CD8-positive, alpha-beta memory T cell (primary cell): ENCODE measurements at places on chromosomes 6 and 20. TPM values are rescaled to one million over a fixed set of nuclear protein-coding genes. Genes with fewer than 3 reads are reported as not detected.

GRCh38 chr6:35139924-35140638 lies 1.1 kb downstream of the TCP11 start:
- DNase-seq = peak; percentile 34

DNA sequence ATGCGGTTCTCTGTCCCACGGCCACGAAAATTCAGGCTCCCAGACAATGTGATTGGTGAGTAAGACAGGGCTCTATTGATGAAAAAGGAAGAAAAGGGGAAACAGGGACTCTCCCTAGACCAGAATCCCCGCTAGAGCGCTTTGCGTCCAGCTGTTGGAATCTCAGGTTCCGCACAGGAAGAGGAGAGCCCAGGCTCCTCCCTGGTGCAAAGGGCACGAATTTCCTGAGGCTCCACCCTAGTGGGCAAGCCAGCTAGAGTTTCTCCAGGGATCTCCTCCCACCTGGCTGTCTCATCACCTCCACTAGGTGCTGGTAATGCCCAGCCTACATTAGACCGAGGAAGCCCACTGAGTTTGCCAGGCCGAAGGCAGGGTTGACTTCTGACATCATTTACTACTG lies 135.9 kb upstream of the SOX4 start:
- no peak for DNase-seq

GRCh38 chr20:62543470-62544302 lies 67.9 kb upstream of the GATA5 start:
- DNase-seq = no peak

LINC00237 gene
- total RNA-seq = not detected

CEP43 gene
- total RNA-seq = 29.5 TPM
